ENCODE measurements at places on chromosomes 6 and 20. TPM values are rescaled to one million over a fixed set of nuclear protein-coding genes. Genes with fewer than 3 reads are reported as not detected.

Gene NFATC2
- total RNA-seq, result 58.9 TPM

Gene SNAP25
- not detected for total RNA-seq

Gene LAMA2
- not detected for total RNA-seq

Gene HLA-DPB1
- total RNA-seq, result 44.7 TPM

Gene CTCFL
- total RNA-seq, result not detected

Gene CCDC170
- total RNA-seq, result not detected

Gene SYNDIG1
- not detected for total RNA-seq

Measured in activated naive CD8-positive, alpha-beta T cell treated with anti-CD3 and anti-CD28 coated beads, Interleukin-2, amount 10 ng/mL, durations not matched to agents 7 days and 5 days (primary cell).